ENCODE measurements at places on chromosomes 4 and X.

GRCh38 chr4:138164208-138164607 is 77.9 kb downstream of the SLC7A11 start:
- no peak for DNase-seq

DNA sequence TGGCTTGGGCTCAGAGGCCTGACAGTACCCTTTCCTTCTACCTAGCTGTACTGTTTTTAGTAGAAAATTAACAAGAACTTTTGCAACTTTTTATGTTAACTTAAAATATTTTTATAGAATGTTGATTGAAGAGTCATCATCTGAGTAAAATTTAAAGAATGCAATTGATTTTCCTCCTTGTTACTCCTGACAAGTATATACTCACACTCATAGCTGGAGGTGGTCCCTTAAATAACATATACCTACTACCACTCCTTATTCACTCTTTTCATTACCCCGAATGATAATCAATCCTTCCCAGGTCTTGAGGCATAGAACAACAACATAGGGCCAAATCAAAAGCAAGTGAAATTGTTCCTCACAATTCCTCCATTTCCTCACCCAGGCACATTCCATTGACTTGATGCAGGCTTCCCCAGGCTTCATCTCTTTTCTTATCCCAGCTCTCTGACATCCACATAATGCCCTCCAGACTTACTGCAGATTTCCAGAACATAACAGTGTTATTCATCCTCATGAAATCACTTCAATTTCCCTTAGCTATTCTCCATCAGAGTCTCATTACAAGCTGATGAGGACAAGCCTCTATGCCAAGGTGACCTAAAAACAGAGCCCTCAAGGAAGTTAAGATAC is 73.2 kb upstream of the ANXA10 start:
- DNase-seq: no peak

DNA sequence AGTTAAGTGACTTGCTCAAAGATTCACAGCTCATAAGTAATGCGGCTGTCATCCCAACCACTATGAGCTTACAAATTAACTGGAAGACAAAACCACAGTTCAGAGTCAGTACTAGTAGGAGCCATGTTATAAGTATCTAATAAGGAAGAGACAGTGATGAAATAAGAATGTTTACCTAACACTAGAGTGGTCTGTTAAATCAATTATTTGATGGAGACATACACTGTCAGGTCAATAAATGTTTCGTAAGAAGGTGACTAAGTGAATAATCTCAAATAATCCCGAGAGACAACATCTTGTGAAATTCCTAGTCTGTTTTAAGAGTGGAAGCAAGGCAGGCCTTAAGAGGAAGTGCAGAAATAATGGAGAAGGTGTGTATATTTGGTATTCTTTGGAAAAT is 25.8 kb upstream of the AMELX start:
- DNase-seq: no peak

DNA sequence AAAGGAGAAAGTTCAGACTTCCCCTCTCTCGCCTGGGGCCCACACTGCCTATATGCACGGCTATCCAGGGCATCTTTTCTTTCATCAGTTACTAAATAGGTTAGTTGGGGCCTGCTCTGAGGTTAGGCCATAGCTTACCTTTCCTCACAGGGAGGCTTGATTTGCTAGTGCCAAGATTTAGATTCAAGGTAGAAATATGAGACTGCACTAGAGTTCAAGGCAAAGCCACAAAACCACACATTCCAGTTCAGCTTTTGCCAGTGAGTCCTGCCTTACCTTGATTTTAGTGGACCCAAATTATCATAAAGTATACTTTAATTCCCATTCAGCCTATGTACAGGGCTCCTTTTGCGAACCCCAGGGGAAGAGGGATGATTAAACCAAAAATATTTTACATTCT is 762.8 kb downstream of the PDHA2 start:
- DNase-seq: no peak

- no peak for DNase-seq
Observed at GRCh38 chr4:73275318-73275654, 16.7 kb upstream of the ANKRD17 start.

DNA sequence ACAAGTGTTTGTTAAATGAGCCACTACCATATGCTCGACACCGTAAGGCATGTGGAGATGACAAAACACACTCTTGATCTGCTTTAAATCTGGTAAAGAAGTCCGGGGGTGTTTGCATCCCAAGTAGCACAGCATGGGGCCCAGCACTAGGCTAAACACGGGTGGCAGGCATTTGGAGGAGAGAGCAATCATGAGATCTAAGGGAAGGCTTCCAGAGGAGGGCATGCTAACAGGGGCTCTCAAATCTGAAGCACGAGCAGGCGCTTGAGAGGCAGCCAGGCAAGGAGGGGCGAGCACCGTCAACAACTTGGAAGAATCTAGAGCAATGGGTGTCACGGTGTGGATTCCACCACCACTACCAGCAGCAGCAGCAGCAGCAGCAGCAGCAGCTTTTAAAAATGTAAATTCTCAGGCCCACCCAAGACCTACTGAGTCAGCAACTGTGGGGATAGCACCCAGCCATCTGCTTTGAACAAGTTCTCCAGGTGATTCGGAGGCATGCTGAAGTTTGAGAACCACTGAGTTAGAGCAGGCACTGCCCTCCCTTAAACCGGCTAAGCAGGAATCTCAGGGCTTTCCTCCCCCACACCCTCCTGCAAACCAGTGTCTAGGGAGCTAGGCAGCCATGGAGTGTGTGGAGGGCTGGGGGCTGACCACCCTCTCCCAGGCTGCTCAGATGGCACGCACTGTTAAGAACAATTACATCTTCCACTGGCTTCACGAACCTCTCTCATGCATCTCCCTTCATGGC is 70.2 kb upstream of the MAP3K15 start:
- no peak for DNase-seq

DNA sequence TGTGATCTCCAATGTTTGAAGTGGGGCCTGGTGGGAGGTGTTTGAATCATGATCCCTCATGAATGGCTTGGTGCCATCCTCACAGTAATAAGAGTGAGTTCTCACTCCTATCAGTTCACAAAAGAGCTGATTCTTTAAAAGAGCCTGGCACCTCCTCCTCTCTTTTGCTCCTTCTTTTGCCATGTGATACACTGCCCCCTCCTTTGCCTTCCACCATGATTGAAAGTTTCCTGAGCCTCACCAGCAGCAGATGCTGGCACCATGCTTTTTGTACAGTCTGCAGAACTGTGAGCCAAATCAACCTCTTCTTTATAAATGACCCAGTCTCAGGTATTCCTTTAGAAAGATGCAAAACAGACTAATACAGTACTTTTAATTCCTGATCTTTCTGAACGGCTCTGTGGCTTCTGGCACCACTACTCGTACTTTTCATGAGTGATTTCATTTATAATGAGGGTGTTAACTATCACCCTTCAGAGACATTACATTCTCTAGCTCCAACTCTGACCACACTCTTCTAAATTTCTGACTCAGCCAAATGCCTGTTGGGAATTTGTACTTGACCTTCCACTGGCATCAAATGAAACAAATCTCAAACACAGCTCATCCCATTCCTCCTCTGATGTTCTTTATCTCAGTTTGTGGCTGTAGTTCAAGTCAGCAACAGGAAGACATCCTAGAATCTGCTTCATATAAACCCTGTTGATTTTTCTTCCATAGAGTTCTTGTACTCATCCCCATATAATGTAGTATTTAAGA is 4.2 kb downstream of the UFSP2 start:
- DNase-seq: no peak

GRCh38 chrX:33183361-33183760 is 28.0 kb downstream of the DMD start:
- DNase-seq: no peak

- DNase-seq: no peak
Observed at GRCh38 chrX:46433892-46434291, 111.3 kb downstream of the ZNF674 start.

DNA sequence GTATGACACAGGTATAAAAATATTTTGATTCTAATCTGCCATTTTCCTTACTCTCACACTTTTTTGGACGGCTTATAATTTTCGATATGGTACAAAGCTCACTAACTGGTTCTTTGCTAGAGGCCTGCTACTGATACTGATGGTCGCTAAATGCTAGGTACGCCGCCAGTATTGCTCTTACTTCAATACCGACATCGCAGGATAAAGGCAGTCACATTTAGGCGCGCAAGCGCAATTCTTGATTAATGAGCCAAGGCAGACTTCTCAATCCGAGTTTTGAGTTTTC is 557 bp upstream of the USP38 start:
- DNase-seq: no peak

- DNase-seq: no peak
Observed at GRCh38 chr4:41814565-41814964, 66.0 kb upstream of the PHOX2B start.

DNA sequence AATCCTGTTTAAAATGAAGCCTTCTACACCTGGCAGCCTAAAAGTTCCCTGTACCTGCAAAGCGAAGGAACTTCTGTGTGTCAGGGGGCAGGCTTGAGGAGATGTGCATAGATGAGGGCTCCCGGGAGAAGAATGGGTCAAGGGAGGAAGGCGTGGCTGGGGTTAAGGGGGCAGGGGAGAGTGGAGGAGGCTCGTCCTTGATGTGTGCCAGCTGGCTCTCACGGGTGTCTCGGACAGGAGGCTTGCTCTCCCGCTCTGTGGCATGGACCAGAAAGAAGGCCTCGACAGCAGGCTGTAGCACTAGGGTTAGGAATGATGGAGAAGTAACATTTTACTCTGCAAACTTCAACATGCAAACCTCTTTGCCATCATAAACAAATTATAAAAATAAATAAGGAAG is 104.6 kb upstream of the HSD17B10 start:
- no peak for DNase-seq

GRCh38 chrX:15468036-15468435 is 25.1 kb downstream of the PIR start:
- no peak for DNase-seq

- no peak for DNase-seq
Observed at GRCh38 chr4:46894826-46895225, 14.2 kb downstream of the COX7B2 start.

DNA sequence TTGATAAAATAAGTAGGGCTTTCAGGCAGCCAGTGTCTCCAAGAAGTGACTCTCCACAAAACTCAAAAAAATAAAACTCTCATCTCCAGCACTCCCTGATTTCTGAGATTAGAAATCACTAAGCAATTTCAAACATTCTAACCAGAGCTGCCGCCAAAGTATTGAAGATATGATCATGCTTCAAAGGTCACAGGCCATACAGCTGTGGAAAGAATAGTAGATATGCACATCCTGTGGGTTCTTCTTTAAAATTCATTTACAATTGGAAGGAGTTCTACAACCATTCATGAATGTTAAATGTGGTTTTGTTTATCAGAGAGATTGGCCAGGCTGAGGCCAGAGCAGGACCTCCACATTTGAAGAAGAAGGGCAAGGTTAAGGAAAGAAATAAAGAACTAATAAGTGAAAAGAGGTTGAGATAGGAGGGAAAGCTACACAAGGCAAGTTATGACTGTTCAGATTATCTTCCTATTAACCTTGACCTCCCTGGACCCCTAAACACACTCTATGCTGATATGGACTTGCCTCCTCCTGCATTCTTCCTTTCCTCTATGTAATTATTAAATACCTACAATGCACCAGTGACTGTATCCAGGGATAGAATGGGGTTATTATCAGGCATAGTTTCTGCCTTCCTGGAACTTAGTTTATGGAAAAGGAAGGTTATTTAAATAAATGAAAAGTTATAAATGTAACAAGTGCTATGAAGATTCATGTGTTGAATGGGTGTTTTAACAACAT is 56.4 kb downstream of the USP38 start:
- DNase-seq: no peak

DNA sequence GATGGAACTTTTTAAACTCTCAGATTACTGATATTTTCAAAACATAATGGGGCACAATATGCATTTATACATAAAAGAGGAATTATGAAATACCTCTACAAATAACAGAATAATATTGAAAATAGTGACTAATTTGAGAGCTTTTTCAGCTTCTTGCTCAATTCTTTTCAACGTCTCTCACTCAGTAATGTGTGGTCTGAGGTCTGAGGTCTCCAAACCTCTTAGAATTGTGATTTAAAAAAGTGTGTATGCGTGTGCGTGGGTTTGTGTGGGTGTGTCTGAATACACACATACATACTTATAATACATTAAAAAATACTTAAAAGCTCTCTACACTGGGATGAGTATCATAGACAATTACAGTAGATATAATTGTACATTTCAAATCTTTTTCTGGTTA is 7.9 kb downstream of the NDNF start:
- DNase-seq: no peak

DNA sequence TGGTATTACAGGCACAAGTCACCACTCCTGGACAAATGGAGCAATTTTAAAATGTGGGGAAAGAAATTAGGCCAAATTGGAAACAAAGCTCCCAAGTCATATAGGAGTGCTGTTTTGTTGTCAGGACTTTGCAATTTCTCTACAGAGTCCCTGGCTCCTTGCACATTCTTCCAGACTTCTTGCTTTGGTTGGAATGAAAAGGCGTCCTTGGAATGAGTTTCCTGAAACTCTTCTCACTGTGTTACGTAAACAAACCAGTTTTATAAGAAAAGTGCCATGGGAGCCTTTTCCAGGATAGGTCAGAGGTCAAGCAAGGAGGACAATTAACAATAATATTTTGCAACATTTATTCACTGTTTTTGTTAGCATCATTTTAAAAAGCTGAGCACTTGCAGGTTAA is 32.4 kb upstream of the KIT start:
- DNase-seq: no peak

DNA sequence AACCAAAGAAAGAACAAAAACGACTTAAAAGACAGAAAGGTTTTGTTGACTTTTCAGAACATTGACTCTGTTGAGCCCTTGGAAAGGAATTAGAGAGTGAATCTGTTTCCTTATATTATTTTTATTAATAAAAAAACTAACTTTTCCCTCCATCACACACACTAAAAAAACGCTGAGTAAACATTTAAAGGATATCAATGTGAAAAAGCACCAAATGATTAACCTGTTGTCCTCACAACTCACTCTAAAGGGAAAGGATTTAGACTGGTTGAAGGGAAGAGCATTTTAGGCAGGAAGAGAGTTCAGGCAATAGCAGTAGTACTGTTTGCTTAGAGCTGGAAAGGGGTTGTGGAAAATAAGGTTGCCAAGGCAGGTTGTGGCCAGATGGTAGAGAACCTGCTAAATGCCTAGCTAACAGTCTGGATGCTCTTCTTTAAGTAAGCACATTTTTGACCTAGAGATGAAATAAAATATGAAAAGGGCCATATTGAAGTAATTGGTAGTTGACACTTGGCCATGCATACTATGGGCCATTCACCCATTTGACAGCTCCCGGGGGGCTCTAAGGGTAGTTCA is 98.0 kb upstream of the NDP start:
- DNase-seq: no peak

- no peak for DNase-seq
Observed at GRCh38 chr4:54662901-54663585, 5.3 kb downstream of the KIT start.

GRCh38 chr4:24137671-24138601 is 248.1 kb upstream of the PPARGC1A start:
- DNase-seq: no peak

DNA sequence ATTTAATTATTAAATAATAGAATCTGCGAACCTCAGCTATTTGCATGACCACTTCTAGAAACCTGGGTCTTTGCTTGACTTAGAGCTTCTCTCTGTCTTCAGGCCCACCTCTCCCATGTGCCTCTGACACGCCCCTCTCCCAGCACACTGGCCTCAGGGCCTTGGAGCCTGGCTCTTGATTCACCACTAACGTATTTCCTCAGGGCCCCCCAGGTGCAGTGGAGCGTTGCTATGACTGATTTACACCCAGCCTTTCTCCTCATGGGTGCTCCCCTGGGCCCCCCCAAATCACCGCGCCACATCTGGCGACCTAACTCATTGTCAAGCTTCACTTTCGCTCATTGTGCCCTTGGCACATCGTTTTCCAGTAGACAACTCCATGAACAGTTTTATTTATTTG is 37.9 kb upstream of the TENM3 start:
- DNase-seq: no peak

GRCh38 chr4:152696764-152697261 is 17.0 kb upstream of the TMEM154 start:
- DNase-seq: no peak

Data from natural killer cell treated with Interleukin-12 subunit alpha and Interleukin-12 subunit beta and Interleukin-15 and Interleukin-18, amount 100 ng/mL, for 72 hours (primary cell).